ENCODE measurements at places on chromosomes 4 and X.

DNA sequence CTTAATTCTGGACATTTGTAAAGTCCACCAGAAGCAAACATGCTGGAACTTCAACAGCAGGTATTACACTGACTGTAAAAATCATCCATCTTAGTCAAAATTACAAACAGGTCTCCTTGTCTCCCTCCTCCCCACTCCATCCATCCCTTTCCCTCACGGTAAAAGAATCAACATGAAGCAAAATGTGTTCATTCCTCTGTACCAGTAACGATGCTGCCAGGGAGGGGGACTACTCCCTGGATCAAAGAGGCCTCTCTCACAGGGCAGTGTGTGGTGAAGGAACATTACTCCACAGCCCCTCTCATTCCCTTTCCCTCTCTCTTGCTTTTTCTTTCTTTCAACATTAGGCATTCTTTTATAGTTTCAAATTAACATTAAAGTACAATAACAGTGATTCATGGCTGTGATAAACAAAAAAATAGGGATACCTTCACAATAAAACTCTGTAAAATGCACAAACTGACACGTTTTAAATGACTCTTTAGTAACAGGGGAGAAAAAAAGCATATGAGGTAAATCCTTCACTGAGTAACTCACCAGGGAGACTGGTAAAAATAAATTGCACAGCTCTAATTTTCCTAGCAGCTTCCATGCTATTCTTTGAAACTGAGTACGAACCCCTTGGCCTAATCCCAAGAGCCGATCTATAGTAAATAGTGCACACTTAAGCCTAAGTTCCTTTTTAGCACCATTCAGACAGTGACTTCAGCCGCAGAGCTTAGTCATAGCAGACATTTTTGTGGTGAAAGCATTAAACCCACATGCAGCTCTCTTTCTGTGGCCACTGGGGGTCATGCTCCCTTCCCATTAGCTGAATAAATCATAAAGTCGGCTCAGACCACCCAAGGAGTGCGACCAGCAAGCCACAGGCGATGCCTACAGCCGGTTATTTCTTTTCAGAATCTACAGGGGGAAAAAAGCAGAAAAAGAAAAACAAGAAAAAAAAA lies 215.6 kb upstream of the GYPA start:
- no peak for DNase-seq

DNA sequence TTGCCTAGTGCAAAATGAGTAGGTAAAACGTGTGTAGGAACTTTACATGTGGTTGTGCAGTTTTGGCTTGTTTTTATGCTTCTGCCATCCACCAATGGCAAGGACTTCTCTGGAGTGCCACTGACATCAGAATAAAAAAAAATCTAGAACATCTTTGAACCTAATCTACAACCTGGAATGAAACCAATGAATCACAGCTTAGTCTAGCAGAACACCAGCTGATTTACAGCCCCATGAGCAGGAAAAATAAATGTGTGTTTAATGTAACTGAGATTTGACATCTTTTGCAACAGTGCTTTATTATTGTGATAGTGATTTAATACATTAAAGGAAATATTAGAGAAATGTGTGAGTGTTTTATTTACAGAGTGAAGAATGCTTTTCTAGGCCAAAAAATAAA lies 995.1 kb downstream of the PCDH7 start:
- DNase-seq = no peak

- DNase-seq = peak; percentile 1
These were observed 17.1 kb downstream of the PSAPL1 start for GRCh38 chr4:7417639-7418038.

GRCh38 chr4:128384091-128384520 lies 96.5 kb upstream of the PGRMC2 start:
- DNase-seq = no peak

GRCh38 chrX:102866981-102867656 lies 70.0 kb upstream of the RAB40AL start:
- DNase-seq = no peak

DNA sequence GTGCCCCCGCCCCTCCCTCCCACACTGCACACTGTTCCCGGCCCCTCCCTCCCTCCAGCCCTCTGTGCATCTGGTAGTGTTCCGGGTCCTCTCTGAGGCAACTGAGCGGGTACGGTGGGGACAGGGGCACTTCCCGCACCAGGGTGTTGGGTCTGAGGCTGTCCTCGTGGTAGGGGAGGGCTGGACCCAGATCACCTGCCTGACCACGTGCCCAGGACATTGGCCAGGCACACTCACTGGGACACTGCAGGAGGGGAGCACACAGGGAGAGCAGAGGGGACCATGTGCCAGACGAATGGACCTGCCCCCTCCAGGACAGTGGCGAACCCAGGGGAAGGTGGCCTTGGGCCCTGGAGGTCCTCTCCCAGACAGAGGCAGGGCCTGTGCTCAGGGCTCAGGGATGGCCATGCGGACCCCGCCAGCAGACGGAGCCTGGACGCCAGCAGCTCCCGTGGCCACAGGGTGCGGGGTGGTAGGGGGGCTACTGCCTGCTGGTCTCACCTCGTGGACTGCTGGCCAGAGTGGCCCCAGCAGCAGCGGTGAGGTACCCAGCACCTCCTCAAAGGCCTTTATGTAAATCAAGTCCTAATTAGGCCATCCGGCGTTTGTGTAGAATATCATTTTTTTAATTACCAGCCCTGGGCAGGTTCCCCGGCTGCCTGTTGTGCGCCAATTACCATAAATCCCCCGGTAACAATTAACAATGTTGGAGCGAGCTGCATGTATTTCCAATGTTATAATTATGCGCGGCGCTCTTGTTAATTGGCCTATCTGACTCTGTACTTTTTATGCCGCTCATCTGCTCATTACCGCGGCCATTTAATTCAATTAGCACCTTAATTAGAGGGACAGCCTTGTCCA lies 106.9 kb downstream of the FAM53A start:
- no peak for DNase-seq

DNA sequence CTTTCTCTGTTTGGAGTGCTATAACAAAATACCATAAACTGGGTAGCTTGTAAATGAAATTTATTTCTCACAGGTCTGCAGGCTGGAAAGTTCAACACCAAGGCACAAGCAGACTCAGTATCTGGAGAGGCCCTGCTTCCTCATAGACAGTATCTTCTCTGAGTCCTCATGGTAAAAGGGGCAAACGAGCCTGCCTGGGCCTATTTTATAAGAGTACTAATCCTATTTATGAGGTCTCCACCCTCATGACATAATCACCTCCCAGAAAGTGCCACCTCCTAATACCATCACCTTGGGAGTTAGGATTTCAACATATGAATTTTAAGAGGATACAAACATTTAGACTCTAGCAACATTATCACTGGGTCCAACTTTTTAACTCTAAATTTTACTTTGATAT lies 200.3 kb downstream of the STPG2 start:
- no peak for DNase-seq

DNA sequence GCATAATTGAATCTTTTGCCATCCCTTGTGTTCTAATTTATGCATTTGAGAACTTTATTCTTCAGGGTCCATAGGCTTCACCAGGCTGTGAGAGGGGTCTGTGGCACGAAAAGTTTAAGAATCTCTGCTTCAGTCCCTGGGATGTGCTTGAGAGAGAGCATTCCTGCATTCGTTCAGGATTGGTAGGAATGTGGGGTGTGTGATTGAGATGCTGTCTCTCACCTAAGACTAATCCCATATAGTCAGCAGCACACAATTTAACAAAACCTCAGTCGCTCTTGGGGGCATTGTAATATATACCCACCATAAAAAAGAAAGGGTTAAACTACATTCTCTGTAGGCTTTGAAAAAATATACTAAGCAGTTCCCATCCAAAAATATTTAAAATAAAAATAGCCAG lies 41.7 kb downstream of the PTTG2 start:
- DNase-seq = no peak

DNA sequence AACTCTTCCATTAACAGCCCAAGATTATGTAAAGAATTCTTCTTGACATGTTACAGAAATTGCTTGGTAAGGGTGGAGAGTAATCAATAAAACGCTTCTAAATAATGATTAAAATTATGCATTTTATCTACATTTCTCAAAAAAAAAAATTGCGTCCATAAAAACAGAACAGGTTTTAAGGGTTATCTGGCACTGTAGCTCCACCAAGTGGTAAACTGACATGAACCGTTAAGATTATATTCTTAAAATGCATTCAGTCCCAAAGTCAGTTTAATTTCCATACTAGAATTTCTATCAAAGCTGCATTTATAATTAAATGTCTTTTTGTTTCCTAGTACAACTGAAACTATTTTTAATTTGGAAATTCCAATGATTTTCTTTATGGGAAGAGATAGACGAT lies 214.0 kb upstream of the UGT8 start:
- peak; percentile 25 for DNase-seq

- peak; percentile 40 for DNase-seq
These were observed 12.7 kb upstream of the GTPBP6 start for GRCh38 chrX:331151-331824.

- no peak for DNase-seq
These were observed 423.5 kb upstream of the NDST3 start for GRCh38 chr4:117610706-117611308.

Data from BE2C (cell line).